ENCODE measurements at places on chromosomes 3 and 15.

- DNase-seq = peak; percentile 16
Observed at GRCh38 chr15:70095408-70096214, 2.1 kb downstream of the TLE3 start.

DNA sequence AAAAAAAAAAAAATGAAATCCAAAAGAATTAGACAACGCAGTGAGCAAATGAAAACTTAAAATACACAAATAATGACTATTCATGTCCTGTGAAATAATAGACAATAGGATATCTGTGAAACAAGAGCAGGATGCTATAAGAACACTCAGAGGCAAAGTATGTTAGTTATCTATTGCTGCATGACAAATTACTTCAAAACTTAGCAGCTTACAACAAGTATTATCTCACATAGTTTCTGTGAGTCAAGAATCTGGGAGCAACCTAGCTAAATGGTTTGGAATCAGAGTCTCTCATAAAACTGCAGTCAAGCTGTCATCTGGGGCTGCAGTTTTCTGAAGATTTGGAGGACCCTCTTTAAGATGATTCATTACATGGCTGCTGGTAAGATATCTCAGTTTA, 36.5 kb upstream of the ZMAT3 start:
- no peak for DNase-seq

DNA sequence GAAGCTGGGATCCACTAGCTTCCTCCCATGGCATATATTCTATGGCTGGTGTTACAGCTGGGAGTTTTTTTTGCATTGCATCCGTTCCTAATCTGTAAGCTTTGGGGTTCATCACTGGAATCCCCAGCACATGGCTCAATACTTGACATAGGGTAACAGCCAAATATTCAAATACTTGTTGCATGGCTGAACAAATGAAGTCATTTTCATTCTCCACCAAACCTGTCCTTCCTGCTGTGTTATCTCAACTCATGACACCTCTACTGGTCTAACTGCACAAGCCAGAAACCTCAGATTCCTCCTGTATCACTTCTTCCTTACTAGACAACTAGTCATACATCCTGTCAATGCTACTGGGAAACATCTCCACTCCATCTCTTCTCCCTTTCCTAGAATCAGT, 43.4 kb downstream of the ST3GAL6 start:
- DNase-seq = no peak

DNA sequence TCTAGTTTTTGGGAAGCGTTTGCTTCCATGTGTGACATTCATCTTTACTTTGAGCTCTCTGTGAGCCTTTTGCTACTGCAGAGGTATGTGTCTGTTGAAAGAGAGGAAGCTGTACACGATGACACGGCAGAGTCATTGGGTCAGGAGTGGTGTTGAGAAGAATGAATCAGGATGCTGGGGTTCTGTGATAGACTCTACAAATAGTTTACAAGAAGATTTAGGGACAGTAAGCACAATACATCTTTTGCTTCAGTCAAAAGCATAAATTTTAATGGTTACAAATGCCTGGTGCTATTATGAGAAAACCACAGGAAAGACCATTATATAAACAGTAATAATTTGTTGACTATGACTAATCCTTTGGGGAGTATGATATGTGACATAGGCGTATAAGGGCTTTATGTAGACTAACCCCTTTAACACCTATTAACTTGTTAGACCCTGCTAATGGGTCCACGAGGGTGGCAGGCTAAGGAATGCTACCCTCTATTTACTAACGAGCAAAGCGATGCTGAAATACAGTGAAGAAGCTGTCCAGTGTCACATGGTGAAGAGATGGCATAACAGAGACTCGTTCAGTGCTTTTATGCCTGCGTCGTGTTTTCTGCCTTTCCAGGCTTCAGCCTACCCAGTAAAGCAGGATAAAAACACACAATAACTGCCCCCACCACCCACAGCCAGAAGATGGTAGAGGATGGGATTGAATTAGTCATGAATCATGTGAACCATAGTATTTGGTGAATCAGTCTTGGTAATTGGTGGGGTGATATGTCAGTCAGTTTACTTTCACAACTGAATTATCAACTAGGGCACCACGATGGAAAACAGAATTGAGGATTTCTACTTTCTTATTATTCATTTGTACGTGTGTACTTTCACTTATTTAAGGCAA, 118.8 kb downstream of the LPP start:
- DNase-seq = no peak

DNA sequence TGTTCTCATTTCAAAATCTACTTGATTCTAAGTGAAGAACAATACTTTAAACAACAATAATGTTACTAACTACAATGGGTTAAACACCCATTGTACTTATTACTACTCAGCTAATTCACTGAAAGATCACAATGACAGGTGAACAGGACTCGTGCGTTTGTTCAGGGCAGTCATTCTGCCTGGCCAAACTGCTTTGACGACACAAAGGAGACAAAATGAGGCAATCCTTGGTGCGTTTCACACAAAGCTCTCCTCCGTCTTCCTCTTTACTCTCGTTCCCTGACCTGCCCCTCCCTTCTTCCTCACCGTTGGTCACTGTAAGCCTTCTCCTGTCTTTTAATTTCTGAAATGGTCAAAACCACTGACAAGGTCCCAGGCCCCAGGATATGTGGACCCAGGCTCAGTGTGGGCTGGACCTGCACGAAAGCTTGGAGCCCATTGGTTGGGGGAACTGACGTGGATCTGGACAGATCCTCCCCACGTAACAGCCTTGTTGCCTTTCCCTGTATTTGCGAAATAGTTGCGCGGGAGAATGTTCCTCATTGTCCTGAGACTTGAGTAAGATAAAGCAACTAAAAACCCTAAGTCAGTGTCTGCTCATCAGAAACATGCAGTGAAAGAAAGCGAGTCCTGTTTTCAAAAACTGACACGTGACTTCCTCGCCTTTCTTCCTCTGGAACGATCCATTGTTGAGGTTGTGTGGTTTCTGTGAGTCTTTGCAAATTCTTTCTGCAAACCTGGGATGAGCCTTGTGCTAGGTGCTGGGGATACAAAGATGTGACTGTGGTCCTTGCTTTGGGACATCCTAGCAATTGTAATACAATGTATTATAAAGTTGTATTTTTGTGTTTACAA, 147.1 kb upstream of the RGMA start:
- DNase-seq = no peak

- DNase-seq = no peak
Observed at GRCh38 chr15:62165104-62165792, at the start of gene C2CD4B. Gene C2CD4B (minus strand): TSS chr15:62165285. CDS start chr15:62164984, 301 bp downstream.

DNA sequence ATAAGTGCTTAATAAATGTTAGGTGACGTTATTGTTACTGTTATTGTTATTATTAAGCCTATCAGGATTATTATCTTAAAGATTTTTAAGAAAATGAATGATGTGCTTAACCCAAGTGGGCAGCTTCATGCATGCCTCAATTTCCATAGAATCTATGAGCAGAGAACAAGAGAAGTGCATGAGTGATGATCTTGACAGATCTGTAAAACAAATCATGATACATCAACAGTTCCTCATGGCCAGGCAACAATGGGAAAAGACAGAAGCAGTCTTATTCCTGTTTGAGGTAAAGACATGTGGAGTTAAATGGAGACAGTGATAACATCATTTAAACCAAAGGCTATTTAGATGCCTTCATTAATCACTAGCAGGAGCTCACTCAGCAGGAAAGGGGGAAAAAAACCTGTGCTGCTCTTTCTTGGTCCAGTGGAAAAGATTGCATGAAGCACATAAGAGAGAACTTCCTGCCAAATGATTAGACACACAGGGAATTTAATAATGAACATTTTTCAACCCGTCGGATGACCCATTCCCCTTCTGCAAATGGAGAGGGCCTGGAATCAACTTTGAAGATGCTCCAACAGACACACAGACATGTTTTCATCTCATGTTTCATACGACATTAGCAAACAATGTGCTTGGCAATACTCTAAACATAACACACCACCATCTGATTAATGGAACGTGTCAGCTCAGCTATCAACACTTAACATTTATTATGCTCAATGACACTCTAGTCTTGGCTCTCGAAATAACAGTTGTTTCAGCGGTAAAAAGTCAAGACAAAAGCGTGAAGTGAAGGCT, 212.2 kb upstream of the LRRN1 start:
- no peak for DNase-seq

- DNase-seq = no peak
Observed at GRCh38 chr3:45211466-45212094, 14.5 kb downstream of the TMEM158 start.

- no peak for DNase-seq
Observed at GRCh38 chr3:48852151-48852550, 4.5 kb upstream of the PRKAR2A start.

- no peak for DNase-seq
Observed at GRCh38 chr3:53671192-53671960, 174.8 kb downstream of the CHDH start.

GRCh38 chr3:134085034-134085775, 55.5 kb upstream of the SLCO2A1 start:
- DNase-seq = no peak

- no peak for DNase-seq
Observed at GRCh38 chr3:184630861-184631471, 69.4 kb downstream of the EPHB3 start.

- DNase-seq = no peak
Observed at GRCh38 chr3:134036291-134036690, 6.6 kb upstream of the SLCO2A1 start.

Data from activated CD4-positive, CD25-positive, alpha-beta regulatory T cell treated with anti-CD3 and anti-CD28 coated beads, Interleukin-2, amount 50 U/mL, for 16 hours (primary cell).